Stimulated activated CD8-positive, alpha-beta memory T cell treated with anti-CD3 and anti-CD28 coated beads, Interleukin-7, amount 100 ng/mL, for 4 hours (primary cell): ENCODE measurements at places on chromosomes 5 and 9.

GRCh38 chr5:157611571-157612476 lies 36.2 kb upstream of the ADAM19 start:
- no peak for DNase-seq

GRCh38 chr9:112774006-112774996 lies 23.7 kb downstream of the SNX30 start:
- DNase-seq, result no peak

DNA sequence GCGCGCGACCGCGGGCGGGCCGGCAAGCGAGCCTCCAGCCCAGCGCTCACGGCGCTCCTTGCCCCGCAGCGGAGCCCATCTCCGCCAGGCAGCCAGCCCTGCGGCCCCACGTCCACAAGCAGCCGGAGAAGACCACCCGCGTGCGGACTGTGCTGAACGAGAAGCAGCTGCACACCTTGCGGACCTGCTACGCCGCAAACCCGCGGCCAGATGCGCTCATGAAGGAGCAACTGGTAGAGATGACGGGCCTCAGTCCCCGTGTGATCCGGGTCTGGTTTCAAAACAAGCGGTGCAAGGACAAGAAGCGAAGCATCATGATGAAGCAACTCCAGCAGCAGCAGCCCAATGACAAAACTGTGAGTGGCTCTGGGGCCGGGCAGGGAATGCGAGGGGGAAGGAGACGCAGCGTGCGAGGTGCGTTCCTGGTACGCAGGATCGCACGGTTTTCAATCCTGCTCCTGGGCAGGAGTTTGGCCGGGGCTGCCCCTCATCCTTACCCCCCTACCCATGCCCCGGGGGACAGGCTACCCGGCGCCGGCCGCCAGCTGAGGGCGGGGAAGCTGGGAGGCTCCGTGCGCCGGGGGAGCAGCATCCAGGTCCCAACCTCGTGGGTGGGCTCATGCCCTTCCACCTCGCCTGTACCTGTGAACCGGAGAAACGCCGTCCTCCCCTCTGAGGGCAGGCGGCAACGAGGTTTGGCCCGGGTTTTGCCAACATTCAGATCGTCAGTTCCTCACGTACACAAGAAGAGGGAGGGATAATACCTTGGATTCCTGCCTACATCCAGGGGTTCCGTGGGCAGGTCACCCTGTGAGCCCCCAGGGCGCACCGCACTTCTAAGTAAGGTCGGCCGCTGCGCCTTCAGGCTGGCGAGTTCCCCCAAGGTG lies 6.6 kb downstream of the ISL1 start:
- DNase-seq, result no peak

- DNase-seq, result no peak
These were observed 103.1 kb upstream of the DMRT1 start for GRCh38 chr9:738209-738915.

DNA sequence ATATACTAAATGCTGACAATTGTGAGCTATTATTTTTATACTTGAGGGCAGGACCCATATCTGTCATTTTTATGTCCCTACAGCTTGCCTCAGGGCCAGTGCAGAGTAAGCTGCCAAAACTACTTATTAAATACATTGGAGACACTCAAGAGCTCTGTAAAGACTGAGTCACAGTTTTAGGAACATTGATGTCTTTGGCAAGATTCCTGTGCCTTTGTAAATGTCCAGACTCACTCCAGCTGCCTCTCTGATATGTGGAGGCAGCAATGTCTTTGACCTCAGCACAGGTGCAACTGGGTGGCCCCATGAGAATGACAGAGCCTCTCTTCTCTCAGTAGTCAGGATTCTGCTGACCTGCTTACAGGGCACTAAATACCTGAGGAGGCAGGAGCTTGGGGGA lies 363.2 kb downstream of the OSTF1 start:
- no peak for DNase-seq

GRCh38 chr5:102873379-102873932 lies 118.4 kb downstream of the PAM start:
- no peak for DNase-seq

DNA sequence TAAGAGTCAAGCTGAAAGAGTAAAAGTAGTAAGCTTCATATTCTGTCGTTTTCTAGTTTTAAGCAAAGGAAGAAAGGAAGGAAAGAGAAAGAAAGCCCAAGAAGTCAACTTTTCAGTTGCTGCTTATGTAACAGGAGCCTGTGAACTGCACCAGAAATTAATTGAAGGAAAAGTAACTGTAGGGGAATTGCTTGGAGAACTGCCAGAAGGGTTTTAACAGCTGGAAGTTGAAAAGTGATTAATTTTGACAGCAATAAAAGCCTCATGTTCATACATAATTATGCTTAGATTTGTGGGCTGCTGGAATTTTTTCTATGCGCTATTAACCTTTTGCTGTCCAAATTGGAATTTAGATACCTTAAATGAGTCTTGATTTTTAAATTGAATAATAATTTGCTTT lies 255.7 kb downstream of the ENC1 start:
- DNase-seq, result no peak

- no peak for DNase-seq
These were observed 16.7 kb upstream of the HSPB3 start for GRCh38 chr5:54438620-54439389.

DNA sequence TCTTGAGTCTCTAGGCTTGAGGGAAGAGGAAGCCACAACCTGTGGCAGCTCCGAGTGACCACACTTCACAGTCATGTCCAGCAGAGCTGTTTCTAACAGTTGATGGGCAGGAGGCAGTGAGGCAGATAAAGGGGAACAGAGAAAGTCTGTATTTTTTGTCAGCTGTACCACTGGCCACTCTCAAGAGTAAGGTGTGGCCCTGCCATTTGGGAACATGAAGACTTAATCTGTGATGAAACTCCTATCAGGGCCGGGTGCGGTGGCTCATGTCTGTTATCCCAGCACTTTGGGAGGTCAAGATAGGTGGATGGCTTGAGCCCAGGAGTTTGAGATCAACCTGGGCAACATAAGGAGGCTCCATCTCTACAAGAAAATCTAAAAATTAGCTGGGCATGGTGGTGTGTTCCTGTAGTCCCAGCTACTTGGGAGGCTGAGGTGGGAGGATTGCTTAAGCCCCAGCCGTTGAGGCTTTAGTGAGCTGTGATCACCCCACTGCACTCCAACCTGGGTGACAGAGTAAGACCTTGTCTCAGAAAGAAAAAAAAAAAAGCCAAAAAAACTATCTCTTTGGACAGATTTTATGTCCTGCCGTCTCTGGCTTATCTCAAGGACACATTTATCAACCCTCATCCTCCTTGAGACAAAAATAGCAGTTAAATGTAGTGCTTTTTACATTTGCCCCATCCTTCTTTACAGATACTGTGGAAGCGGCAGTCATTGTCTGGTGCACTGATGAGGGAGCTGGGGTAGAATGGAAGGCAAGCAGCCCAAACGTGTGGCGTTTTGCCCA lies 11.9 kb upstream of the COL15A1 start:
- DNase-seq, result no peak

GRCh38 chr5:178279723-178280438 lies 47.3 kb upstream of the PHYKPL start:
- peak; percentile 8 for DNase-seq

DNA sequence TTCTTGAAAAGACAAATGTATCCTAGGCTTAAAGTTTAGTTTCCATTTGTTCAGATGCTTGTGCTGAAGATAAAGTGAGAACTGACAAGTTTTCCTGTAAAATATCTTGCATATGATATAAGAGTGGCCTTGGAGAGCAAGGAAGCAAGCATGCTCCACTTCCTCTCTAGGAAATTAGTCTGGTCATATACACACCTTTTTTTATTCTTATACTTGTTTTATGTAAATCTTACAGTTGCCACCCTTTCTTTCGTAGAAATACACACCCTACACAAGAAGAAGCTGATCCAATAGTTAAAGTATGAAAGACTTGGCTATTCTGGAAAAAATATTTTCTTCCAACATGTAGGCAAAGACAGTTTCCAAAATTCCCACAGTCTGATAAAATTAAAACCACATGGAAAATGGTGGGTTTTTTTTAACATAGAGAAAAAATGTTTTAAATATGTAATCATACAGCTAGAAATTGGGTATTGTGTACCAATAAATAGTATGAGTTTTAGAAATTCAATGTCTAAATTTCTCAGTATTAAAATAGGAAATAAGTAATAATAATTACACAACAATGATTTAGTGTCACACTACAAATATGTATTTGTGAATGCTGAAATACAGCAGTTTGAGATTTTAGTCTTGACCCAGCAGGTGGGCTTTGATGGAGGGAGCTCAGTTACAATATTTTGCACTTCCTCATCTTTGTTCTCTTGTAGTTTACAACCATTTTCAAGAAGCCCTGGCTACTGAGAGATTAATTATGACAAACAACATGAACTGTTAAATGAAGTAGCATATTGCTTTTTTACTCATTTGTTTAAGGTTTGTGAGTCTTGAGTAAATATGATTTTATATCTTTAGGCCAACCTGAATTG lies 185.7 kb upstream of the GNA14 start:
- no peak for DNase-seq

DNA sequence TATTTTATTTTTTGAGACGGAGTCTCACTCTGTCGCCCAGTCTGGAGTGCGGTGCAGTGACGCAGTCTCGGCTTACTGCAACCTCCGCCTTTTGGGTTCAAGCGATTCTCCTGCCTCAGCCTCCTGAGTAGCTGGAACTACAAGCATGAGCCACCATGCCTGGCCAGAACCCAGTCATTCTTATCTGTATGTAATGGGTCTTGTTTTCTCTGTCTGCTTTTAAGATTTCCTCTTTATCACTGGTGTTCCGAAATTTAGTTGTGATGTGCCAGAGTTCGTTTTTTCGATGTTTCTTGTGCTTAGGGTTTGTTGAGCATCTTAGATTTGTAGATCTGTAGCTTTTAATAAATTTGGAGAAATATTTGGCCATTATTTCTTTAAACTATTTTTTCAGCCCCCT lies 19.2 kb downstream of the SLC25A25 start:
- no peak for DNase-seq

DNA sequence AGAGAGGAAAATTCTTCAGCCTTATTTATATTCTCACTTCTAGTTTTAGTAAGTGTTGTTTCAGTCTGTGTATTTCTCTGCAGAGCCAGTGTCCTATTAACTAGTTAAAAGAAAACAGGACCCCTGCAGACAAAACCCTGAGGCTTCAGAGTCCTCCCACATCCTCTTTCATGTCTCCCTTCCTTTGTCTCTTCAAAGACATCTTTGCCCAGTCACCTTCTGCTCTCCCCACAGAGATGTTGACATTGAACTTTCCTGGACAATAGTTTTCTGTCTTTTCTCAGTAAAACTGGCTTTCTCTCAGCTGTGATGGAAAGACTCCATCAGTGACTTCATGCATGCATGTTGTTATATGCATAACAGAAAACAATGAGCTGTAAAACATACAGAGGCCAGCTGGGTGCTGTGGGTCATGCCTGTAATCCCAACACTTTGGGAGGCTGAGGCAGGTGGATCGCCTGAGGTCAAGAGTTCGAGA lies 20.2 kb downstream of the GRAMD2B start:
- DNase-seq, result no peak

GRCh38 chr9:94676446-94677131 lies 37.3 kb upstream of the FBP1 start:
- DNase-seq, result no peak

DNA sequence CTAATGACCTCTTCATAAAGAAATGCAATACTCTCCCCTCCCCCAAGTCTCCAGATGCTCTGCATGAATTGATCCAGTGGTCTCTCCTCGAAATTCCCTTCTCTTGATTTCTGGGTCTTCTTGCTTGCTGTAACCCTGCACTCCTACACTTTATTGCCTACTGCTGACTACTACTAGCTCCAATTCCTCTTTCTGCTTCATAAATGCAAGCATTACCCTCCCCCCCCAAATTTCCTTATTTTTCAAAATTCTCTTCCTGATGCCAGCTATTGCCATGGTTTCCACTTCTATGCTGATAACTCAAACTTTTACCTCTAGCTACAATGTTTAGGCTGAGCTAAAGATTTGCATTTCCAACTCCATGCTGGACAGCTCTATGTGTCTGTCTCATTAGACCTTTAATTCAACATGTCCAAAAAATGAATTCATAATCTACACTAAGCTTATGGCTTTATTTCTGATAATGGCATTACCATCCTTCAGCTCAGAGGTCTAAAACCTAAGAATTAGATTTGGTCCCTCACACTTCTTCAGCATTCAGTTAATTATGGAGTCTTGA lies 1.4 kb downstream of the ZBTB26 start:
- DNase-seq, result no peak

- DNase-seq, result no peak
These were observed 30.8 kb upstream of the PRDM12 start for GRCh38 chr9:130633336-130634190.

DNA sequence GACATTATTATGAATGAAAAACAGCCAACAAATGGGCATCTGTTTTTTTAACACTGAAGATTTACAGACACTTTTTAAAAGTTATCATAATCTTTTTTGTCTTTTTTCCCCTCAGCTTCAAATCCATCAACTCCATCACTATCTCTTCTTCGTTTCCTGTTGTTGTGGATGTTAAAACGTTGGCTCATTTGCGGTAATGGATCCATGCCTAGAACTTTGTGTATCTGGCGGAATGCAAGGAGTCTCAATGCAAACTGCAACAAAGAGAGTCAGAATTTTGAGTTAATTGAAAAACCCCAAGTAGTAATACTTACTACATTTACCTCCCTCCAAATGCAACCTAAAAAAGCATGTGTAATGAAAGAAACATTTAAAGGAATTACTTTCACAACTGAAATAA lies 42.9 kb upstream of the MTMR12 start:
- DNase-seq, result no peak

DNA sequence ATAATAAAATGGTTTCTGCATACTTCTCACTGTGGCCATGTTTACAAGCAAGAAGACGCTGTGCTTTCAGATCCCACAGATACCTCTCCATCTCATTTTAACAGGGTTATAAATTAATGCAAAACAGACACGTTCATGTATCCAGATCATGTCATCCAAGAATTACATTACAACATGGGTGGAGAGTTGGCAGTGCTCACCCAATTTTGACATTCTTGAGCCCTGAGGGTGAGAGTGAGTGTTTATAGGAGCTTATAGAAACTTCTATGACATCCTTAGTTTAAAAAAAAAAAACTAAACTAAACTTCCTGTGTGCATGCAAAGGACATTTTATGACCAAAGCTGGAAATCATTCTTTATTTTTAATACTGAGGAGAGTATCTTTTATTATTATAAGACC lies 9.1 kb downstream of the PRKACG start:
- DNase-seq, result no peak

DNA sequence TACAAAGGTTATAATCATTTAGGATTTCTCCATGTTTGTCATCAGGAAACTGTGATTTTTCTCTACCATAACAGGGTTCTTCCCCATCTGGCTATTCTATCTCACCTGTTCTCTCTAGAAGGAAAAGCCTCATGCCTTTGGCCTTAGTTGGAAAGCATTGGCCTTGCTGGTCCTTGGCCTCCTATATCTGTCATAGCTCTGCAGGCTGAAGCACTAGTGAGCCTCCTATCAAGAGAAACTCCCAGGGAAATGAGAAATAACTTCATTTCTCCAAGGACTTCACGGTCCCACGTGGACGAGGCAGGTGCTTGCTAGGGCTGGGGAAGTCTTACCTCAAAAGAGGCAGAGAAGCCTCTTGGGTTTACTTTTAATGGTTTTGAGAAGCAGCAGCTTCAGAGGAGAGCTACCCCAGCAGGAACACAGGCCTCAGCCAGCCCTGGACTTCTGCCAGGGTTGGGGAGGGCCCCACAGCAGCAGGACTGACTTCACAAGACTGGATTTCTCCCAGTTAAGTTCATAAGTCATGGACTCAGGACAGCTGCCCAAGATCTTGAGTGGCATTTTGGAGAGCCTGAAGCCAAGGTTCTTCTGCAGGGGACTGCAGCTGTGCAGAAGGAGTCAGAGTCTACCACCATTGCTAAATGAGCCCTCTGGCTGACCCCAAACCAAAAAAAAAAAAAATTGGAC lies 15.8 kb upstream of the PSAT1 start:
- no peak for DNase-seq
